ENCODE measurements at places on chromosomes 2 and 18.
A peak's percentile ranks its signal among the peaks of the same experiment; 100 is the strongest.

DNA sequence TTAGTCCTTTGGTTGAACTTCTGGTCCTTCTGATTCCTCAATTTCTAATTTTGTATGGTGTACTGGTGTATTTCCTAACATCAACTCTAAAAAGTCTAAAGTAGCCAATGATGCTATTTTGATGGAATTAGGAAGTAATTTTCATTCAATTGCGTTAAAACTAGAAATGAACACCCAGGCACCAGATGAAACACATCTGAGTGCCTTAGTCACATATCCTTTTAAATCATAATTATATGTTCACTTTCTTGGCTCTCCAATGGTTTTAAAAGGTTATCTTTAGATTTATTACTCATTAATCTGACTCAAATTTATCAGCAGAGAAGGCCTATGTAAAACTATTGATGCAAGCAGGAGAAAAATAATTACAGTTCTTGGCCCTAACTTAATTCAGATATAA is 119.7 kb downstream of the GAREM1 start:
- no peak for DNase-seq

- no peak for DNase-seq
These were observed 32.5 kb upstream of the BZW1 start for GRCh38 chr2:200779214-200779613.

- DNase-seq, result no peak
These were observed 1.3 kb upstream of the CD28 start for GRCh38 chr2:203705178-203705577.

DNA sequence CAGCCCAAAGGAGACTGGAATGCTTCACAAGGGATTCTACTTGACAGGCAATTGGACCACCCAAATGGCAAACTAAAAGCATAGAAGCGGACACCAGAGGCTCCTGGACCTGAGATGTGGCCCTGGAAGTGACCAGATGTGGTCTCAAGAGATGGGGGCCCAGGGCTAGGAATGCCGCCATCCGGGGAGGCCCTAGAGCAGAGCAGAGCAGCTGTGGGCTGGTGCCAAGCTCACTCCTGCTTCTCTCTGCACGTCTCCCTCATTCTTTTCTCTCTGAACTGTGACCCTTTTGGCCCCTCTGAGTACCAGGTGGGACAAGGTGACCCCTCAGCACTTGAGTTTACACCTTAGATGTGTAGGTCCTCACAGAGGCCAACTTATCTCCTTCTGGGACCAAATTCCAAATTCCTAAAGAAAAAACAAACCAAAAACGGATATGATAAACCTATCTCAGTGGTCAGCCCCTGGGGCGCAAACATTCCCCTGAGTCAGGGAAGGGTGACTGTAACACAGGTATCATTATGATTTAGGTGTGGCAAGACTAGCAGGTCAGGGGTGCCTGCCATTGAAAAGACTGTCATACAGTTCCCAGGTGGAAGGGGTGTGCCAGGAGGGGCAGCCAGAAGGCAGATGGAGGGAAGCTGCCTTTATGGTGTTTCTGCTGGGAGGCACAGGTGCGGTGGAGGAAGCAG is 6.5 kb upstream of the IL1R2 start:
- DNase-seq, result no peak

GRCh38 chr2:118121101-118121500 is 32.8 kb downstream of the INSIG2 start:
- no peak for DNase-seq

GRCh38 chr18:36322408-36322728 is 24.9 kb downstream of the FHOD3 start:
- DNase-seq, result no peak

GRCh38 chr2:232652505-232652851 is 19.1 kb downstream of the EFHD1 start:
- DNase-seq, result no peak

GRCh38 chr2:34705551-34706247 is 1106.6 kb upstream of the FAM98A start:
- DNase-seq, result no peak

DNA sequence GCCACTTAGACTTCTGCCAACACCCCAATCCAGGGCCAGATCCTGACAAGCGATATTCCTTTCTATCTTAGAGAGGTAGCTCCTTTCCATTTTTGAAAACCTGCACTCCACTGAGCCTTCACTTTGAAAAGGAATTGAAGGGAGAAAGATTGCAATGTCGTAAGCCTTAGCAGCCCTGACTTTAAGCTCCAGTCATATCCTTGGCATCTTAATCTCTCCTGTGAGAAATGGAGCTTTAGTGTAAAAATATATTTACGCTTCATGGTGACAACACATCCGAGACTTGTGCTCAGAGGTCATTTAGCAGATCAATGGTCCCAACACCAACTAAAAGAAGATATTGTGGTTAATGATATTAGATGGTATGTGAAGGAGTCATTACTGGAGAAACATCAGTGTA is 235.8 kb upstream of the MEX3C start:
- DNase-seq, result no peak

- DNase-seq, result no peak
These were observed 33.1 kb upstream of the ZNF532 start for GRCh38 chr18:58831606-58832005.

DNA sequence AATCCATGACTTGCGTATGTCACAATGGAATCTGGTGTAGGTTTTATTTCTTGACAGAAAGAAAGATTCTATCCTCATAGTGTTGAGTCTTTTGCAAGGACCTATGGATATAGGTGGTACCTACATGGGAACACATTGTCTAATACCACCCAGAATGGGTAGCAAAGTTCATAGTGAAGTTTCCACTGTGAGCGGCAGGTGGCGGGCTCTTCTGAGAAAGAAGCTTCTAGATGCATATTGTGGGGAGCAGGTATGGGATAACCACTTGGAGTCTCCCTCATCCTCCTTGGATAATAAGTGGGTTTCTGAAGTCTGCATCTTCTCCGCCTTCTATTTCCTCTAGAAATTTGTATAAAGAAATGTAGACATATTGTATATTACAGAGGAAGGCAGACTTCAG is 44.9 kb downstream of the LINC00305 start:
- DNase-seq, result no peak

GRCh38 chr2:230956827-230957755 is 32.0 kb upstream of the GPR55 start:
- peak; percentile 20 for DNase-seq

DNA sequence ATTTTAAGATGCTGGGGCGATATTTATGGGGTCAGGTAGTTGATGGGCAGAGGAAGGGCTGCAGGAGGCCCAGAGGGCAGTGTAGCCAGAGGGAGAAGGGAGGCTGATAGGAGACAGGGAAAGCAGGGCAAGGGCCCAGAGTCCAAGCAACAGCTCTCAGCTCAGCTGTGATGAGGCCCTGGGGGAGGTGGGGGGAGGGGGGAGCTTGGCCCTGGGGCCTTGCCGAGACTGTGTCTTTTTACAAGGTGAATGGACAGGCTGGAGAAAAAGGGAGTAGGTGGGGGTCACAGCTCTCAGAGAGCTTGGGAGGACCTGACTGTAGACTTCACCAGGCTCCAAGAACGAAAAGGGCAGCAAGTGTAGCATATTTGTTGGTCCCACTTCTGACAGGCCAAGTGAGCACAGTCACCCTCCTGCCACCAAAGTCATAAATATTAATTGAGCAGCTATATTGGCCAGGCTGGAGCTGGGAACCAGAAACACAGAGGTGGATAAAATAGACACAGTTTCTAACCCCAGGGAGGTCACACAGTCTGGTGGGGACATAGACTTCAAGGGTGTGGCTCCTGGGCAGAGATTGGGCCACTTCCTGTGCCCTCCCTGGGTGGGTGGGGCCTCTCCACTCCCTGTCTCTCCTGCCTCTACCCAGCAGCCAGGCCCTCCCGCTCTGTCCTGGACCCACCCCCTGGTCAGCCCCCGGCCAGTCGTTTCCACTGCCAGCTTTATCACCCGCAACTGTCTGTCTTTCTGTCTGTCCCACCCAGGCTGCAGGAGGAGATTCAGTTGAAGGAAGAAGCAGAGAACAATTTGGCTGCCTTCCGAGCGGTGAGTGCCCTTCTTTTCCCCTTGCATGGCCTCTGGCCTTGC is 1.4 kb downstream of the DES start:
- no peak for DNase-seq

DNA sequence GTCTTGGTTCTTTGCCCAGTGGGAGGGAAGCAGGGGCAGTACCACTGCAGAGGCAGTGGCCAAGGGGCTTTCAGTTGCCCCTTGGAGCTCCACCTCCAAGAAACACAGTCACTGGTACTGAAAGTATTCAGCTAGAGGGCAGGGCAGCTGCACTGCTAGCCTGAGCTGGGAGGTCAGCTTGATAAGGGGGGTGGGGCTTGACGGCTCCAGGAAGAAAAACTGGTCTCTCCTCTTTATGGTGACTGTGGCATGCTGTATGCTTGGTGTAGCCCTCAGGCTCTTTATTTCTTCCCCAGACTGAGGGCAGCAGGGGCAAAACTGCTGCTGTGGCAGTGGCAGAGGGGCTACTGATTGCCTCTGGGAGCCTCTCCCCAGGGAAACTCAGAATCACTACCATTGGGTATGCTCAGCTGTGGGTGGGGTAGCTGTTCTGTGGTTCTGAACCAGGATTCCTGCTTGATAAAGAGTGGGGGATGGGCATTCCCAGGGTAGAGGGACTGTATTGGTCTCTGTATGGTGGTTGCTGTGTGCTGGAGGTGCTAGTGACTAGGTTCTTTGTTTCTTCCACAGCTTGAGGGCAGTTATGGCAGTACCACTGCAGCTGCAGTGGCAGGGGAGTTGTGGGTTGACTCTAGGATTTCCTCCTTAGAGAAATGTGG is 134.6 kb upstream of the SCN7A start:
- DNase-seq, result no peak

- DNase-seq, result no peak
These were observed 17.4 kb upstream of the MOCOS start for GRCh38 chr18:36169938-36170337.

GRCh38 chr2:146784602-146785001 is 1060.2 kb upstream of the ACVR2A start:
- DNase-seq, result no peak

DNA sequence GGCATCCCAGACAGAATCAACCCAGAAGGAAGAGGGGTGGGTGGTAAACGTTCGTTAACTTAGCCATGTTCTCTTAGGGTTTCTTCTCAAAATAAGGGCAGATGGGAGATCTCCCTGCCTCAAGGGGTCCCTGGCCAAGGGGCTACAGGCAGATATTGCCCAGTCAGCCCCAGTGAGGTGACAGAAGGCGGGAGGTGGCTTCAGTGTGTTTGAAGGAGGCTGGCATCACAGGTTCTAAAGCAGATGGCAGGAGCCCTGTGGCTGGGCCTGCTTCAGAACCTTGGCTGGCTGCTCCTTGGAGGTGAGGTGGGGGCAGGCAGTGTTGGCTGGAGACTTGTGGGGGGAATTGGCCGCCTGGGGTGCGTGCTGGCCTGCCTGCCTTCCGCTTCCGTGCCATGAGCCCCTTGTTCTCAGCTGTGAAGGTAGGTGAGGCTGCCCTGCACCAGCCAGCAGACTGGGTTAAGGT is 23.5 kb downstream of the HPCAL1 start:
- DNase-seq, result no peak

DNA sequence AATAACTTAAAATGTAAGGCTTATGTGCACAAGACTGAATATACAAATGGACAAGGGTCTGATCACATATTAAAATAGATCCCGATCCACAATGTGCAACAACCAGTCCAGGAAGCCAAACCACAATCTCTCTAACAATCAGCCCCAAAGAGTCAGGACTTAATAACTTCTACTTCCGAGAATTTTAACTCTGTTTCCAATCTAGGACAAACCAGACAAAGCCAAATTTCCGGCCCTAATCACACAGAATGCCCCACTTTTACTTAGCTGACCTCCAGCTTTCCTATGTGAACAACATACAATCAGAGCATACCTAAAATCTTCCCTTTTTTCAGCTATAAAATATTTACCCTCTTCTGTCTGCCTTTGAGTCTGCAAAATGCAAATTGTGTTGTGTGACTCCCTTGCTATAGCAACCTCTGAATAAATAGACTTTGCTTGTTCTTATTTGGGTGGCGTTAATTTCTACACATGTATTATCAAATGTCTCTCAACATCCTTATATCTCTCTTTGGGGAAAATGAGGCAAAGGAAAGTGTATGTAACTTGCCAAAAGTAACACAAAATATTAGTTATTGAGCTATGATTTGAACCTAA is 381.9 kb upstream of the MC4R start:
- DNase-seq, result no peak

DNA sequence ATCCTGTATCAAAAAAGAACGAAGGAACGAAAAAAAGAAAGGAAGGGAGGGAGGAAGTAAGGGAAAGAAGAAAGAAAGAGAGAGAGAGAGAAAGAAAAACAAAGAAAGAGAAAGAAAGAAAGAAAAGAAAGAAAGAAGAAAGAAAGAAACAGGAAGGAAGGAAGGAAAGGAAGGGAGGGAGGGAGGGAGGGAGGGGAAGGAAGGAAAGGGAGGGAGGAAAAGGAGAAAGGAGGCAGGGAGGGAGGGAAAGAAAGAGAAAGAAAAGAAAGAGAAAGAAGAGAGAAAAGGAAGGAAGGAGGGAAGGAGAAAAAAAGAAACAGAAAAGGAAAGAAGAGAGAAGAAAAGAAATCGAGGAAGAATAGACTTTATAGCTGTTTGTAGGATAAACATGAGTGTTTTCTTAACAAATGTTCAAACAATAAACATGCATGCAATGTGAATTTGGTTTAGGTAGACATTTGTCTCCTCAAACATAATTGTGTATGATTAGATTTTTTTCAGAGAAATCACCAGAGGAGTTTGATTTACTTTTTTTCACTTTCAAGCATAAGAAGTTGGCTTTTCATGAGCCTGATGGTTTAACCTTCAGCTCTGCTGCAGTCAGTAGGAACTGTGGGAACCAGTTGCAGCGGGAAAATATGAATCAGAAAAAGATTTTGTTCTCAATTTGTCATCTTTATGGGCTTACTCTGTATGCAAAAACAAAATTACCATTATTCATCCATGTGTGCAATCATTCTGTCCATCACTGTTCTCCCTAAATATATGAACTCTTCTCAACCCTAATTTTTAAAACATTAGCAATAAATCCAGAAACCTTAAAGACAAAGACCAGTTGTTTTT is 71.6 kb downstream of the PRKRA start:
- DNase-seq, result no peak

DNA sequence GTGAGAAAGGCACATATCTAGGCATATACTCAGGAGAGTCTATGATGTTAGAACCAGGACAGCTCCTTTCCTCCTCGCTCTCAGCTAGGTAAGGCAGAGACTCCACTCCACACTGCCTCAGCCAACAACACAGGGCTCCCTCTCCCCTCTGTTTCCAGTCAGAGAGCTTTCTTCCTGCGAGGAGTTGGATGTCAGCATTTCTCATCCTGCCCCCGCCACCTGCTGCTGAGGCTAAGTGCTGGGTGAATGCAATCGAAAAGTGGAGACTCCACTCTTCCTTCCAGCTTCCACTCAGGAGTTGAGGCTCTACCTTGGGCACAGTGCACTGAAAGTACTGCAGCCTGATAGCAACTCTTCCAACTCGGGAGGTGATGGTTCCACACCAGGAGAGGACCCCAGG is 177.2 kb upstream of the RAB6C start:
- DNase-seq, result no peak
